ENCODE measurements at places on chromosomes 3 and 15.

DNA sequence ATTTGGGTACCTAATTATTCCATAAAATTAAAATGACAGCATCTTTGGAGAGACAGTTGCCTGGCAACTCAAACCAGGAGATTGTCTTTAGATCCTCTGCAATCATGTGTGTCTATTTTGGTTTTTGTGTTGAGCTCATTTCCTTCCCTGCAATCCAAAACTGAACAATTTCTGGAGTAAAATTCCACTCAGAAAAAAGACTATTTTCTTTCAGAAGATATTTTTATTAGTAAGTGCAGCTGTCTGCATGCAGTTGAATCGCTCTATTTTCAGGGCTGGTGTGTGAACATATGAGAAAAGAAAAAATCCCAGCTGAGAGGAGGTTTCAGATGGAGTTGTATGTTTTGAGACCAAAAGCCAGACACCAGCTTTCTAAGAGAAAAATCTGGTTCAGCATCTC, 41.9 kb upstream of the DYNC1LI1 start:
- no peak for DNase-seq

- DNase-seq: no peak
These were observed 32.5 kb downstream of the ACAD9 start for GRCh38 chr3:128911911-128912310.

DNA sequence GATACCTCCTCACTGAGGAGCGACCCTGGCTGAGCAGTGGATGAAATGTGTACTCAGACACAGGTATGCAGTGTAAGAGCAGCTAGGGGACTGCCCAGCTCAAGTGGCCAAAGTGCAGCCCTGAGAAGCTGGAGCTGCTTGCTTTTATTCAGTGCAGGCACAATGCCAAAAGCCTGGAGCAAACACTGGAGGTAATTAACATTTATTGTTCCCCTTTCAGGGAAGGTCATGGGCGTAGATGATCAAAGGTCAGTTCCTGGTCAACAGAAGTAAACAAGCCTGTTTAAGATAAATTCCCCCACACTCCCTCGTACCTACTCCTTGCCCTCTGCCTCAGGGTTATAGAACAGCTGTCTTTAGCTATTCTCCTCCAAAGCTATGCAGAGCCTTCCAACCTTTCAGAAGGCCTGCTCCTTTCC, 17.5 kb downstream of the PLA2G4F start:
- DNase-seq: no peak

DNA sequence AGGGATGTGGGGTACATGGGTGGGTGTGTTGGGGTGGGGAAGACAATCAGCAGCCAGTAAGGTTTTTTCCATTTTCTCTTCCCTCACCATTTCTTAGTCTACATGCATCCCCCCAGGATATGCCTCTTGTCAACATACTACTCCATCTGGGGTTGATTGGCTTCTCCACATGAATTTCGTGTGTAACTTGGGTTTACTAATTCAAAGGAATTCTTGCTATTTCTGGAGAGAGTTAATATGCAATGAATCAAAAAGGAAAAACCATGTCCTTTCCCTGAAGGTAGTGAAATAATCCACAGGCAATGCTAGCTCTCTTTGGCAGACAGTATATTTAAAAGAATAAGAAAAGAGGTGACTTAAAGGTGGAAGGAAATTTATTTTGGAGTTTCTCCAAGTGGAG, 198.4 kb downstream of the EBLN2 start:
- no peak for DNase-seq

DNA sequence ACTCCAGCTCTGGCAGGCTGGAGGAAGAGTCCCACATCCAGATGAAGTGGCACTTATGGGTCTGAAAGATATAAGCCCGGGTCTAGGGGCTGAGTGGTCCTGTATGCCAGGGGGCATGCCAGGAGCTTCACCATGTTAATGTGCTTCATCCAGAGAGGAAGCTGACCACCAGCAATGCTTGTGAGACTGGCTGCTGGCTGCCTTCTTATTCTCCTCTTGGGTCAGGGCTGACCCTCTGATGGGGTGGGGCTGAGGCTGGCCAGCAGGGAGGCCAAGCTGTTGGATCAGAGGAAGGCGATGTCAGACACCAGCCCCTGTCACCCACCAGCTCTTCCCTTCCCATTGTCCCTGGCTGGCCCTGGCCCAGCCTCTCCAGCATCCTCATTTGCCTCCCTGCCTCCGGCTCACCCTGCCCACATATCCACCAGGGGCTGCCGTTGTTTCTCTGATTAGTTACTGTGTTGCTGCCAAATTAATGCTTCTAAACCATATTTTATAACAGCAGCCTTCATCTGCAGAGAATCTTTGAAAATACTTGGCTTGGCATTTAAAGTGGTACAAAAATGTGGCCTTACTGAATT, 20.4 kb upstream of the PSTPIP1 start:
- no peak for DNase-seq

DNA sequence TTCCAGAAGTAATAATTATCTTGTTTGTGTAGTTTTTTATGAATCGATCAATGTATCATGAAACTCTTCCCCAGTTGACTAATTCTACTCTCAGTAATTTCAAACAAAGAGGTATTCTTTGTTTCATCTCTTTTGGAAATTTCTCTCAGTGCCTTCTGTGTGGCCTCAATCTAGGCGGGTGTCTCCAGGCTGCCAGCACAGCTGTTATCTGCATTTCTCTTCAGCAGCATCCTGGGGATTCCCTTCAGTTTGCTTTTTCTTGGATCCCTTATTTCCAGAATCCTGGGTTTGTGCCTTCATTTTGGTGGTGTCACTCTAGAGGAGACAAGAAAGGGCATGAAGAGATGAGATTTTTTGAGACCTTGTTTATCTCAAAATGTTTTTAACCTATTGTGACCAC, 22.7 kb downstream of the NIPA2 start:
- DNase-seq: no peak

- no peak for DNase-seq
These were observed 72.6 kb downstream of the ZBTB20 start for GRCh38 chr3:115074502-115074901.

DNA sequence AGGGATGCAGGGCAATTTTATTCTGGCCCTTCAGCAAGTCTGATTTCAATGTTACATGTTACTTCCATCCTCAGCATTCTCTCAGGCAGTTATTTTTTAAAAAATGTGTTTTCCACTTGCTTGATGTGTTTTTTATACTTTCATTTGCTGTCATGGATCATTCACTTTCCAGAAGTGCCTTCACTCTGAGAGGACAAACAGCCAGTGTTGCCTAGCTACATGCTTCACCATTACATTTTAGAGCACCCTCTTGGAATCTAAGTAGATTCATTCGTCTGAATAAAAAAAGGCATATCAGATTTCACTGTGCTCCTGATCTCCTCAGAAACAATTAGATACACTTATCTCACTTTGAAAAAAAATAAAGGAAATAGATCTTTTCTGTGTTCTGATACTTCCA, 93.6 kb upstream of the POU1F1 start:
- DNase-seq: no peak

GRCh38 chr15:33098094-33099058, 96.1 kb downstream of the FMN1 start:
- no peak for DNase-seq

GRCh38 chr15:77746254-77747174, 113.8 kb upstream of the LINGO1 start:
- DNase-seq: no peak

DNA sequence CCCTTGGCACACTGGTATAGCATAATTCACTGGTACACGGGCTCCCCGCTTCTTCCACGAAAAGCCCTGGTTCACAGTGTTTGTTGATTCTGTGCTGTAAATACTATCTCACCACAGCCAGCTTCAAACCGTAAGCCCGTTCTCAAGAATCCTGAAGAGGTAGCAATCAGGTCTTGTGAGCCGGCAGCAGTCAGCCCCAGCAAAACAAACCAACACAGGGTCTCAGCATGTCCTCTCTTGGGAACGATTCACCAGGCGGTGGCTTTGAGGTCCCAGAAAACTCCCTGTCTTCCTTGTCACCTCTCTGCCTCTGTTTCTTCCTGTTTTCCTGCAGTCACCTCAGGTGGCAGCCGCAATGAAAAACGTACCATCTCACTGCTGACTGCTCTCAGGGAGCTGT, 19.1 kb upstream of the FAM3D start:
- no peak for DNase-seq

GRCh38 chr15:69091654-69092053, 68.8 kb upstream of the GLCE start:
- no peak for DNase-seq

DNA sequence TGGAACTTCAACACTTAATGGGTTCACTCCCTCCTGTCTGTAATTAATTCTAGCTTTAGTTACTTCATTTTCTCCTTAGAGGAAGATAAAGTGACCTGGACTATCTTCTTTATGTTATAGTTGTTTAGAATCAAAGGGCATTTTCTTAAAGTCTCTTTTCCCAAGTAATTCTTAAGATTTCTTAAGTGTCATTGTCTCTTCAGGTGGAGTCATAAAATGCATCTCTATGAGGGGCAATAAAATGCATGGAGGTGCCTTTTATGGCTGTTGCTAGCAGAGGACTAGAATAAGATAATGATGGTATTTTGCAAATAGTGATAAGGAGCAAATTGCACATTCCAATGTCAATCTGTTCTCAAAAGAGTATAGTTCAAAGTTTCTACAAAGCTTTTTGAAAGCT, 34.5 kb downstream of the CNTN4 start:
- DNase-seq: no peak

DNA sequence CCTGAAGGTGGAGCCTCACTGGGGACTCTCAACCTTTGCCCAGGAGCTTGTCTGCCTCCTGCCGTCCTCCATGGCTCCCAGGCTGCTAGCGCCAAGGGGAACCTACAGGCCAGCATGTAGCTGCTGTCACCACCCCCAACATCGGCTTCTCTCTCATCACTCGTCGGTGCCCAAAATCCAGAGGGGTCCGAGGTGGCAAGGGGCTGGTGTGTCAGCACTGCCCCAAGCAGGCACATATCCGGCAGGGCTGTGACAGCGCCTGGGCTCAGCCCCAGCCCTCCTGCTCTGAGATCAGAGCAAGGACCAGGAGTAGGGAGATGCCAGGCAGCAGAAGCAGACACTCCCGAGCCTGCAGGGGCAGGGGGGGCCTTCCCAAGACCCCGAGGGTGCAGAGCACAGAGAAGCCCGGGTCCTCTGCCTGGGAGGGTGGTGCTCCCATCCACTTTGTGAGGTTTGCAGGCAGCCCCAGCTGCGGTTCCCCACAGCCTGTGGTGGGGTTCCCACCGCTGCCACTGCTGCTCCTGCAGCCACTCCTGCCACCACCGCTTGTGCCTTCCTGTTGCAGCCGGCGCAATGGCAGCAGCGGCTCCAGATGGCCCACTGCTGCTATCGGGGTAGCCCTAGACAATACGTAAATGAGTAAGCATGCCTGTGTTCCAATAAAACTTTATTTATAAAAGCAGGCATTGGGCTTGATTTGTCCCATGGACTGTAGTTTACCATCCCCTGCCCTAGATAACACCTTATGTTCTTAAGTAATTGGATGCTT, 451.0 kb downstream of the EPHA6 start:
- DNase-seq: no peak

- DNase-seq: no peak
These were observed 1.5 kb downstream of the SMAD6 start for GRCh38 chr15:66703540-66703941.

- no peak for DNase-seq
These were observed 1034.6 kb downstream of the DIPK2A start for GRCh38 chr3:145006271-145006670.

- no peak for DNase-seq
These were observed 10.9 kb upstream of the GOLGA8B start for GRCh38 chr15:34594361-34594760.

GRCh38 chr15:80567721-80568157, 127.4 kb upstream of the ABHD17C start:
- no peak for DNase-seq

DNA sequence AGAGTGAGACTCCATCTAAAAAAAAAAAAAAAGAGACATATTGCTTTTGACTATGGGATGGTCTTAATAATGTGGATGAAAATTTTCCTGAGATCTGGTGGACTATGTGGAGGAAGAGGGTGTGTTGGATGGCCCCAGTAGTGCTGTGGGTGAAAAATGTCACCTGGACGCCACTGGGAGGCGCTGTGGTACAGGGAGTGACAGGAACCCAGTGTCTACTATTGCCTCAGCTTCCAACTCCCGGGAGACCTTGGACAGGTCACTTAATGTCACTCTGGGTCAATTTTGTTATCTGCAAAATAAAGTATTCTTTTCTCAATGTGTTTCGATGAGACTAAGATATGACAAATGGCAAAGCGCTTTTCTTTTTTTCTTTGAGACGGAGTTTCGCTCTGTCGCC, 27.7 kb upstream of the DCP1A start:
- peak; percentile 11 for DNase-seq

GRCh38 chr3:184716622-184717398, 4.9 kb upstream of the MAGEF1 start:
- no peak for DNase-seq

GRCh38 chr3:161766331-161766730, 269.7 kb downstream of the OTOL1 start:
- DNase-seq: no peak

DNA sequence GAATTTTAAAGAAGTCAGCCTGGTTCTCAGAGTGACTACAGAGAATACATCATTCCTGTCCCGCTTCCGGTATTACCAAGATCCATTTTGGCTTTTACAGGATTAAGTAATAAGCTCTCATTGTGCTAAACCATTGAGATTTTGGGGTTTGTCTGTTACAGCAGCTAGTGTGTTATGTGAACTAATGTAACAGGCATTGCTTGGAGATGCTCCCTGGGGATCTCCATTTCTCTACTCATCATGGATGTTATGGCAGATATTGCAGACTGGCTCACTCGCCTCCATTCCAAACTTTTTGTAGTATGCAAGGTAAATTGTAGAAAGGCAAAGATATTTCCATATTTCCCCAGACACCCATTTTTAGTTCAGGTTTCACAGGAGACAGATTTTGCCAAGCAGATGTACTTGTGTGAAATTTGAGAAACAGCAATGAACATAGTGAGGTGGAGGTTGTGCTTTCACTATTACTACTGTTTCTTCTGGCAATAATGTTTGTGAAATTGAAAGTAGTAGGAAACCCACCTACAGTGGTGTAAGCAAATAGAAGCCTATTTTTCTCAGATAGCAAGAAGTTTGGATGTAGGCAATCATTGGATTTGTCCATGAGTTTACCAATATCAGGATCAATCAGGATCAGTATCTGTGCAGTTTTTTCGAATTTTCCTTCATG, 177.1 kb upstream of the GALNT15 start:
- no peak for DNase-seq

DNA sequence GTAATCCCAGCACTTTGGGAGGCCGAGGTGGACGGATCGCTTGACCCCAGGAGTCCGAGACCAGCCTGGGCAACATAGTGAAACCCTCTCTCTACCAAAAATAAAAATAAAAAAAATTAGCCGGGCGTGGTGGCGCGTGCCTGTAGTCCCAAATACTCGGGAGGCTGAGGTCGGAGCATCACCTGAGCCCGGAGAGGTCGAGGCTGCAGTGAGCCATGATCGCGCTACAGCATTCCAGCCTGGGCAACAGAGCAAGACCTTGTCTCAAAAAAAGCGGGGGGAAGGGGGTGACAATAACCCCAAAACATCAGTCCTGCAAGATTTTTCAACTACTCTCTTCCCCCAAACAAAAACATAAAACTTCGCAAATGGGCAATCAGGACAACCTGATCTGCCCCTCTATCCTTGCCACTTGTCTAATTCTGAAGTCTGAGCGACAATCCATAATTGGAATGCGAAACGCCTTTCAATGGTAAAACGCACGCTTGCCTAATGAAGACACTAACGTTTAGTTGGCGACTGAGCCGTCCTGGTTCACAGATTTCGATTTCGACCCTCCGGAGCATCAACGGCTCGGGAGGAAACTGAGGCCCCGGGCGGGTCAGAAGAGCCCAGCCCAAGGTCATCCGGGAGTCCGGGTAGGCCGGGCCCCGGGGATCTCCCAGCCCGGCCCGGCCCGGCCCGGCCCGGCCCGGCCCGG, 868 bp downstream of the BTBD1 start:
- DNase-seq: no peak

All from activated CD4-positive, alpha-beta T cell treated with anti-CD3 and anti-CD28 coated beads, Interleukin-2, amount 50 U/mL, for 4 hours (primary cell).